ENCODE measurements at places on chromosomes 3 and 15.

GRCh38 chr3:178785961-178786360 is 249.7 kb downstream of the KCNMB2 start:
- no peak for DNase-seq

- no peak for DNase-seq
Observed at GRCh38 chr3:177596816-177597271, 399.6 kb upstream of the TBL1XR1 start.

GRCh38 chr3:43231276-43232000 is 54.9 kb upstream of the SNRK start:
- no peak for DNase-seq

DNA sequence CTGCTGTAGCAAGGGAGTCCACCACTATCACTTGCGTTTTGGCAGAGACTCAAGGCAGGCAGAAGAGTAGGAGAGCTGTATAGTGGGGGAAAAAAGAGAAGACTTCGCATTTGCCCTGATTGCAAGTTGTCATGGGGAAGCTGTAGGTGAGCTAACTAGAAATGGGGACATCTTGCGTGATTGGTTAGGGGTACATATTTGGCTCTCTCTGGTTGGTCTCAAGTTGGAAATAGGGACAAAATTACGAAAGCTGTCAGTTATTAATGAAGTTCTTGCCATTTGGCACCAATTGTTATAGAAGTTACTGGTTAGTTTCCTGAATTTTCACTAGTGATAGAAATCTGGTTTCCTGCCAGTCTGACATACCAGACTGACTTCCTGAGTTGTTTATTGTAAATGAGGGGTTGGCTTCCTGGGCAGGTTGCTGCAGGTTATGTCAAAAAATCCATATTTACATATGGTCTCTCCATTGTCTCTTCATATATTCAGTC is 8.2 kb upstream of the SENP7 start:
- peak; percentile 78 for DNase-seq

DNA sequence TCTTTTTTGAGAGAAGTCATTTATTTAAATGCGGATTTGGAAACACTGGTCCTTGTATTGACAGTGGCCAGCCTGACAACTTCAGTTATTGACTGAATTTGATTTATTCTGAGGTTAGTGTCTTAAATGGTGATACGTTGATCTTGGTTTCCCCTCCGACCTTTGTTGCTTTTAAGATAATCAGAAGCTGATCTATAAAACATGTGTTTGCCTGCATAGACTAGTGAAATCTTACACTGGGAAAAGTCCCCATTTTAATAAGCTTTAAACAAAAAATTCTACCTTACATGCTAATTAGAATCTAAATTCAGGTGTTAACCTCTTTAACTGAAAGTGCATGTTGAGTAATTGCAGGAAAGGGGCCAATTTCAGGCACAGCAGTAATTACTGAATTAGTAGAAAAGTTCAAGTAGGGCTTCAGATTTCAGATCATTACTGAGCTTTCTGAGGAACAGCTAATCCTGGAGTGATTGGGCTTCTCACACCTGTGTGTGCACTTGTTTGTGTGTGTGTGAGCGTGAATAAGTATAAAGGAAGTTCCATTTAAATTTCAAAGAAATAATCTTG is 221.4 kb downstream of the SOX2 start:
- DNase-seq = no peak

DNA sequence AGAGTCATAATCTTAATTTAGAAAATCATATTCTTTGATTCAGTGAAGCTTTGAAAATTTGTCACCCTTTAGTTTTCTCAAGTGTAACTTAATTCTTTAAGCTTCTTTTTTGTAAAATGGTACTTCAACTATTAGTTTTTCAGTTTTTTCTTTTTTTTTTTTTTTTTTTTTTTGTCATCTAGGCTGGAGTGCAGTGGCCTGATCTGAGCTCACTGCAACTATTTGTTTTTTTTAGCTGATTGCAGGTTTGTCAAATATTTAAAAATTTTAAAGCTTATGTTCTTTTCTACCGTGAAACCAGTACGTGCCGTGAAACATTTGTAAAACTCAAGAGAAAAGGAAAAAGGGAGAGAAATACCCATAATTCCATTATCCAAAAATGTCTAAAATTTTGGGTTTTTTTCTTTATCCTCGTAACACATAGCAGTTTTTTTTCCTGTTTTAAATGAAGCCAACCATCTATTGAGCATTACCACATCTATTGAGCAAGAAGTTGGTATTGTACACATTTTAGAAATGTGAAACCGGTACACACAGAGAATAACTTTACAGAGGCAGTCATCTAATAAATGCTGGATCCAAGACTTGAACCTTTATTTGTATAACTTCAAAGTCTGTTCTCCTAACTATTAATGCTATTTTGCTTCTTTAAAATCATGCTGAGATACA is 25.7 kb downstream of the ECT2 start:
- no peak for DNase-seq

DNA sequence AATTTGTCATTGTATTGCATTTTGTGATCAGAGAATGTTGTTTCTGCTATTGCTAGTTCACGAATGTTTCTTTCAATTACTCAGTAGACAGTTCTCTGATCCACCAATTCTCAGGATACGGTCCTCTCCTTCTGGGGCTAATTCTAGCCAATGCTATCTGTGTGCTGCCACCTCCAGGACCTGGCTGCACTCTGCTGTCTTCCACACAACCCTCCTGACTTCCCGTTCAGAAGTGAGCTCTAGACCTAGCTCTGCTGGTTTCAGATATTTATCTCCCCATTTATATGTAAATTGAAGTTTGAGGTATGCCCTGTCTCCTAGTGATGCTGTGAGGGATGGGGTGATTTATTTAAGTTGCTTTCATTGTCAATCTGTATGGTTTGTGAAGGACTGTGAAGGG is 21.7 kb upstream of the UBL7 start:
- DNase-seq = no peak

GRCh38 chr3:43161684-43162229 is 55.9 kb upstream of the POMGNT2 start:
- DNase-seq = no peak

- DNase-seq = no peak
Observed at GRCh38 chr3:25021816-25022215, 406.2 kb upstream of the RARB start.

- no peak for DNase-seq
Observed at GRCh38 chr15:79900087-79900486, 3.3 kb upstream of the MTHFS start.

- no peak for DNase-seq
Observed at GRCh38 chr3:124935264-124935663, 713 bp upstream of the MUC13 start.

DNA sequence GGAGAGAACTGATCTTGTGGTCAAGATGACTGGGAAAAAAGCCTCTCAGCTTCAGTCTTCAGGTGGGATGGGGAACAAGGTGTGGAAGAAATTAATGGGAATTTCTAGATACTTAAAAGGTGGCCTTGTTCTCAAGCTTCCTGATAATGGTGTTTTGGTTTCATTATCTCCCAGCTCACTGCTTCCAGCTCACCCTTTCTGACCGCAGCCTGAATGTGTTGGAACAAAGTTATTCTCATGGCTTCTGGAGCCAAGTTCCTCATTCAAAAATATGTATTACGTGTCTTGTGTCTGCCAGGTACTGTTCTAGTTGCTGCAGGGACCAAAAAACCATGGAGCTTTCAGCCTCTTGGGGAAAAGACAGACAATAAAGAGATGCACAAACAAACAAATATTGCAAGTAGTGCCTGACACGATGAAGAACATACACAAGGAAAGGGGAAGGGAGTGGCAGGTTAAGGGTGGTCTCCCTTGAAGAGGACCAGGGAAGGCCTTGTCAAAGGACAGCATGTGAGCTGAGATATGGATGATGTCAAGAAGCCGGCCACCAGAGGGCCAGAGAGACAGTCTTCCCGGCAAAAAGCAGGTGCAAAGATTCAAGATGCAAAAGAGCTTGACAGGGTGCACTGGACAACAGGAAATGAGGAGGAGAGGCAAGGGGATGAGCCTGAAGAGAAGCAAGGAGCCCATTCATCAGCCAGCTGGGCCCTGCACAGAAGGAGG is 35.5 kb downstream of the ARRDC4 start:
- DNase-seq = no peak

DNA sequence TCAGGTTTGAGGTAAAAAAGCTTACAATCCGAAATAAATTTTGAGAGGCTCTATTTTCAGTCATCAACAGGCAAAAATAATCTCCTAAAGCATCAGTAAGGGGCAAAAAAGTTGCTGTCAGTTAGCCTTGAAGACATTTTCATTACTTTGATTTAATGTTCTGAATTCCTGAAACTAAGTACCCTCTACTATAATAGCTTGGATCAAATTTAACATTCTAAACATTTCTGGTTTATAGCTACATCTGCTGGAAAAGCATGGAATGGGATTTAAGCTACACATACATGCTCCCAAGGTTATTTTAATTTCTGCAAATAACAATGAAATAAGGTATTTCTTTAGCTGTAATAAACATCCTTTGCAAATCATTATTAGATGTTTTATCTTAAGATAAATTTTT is 245.4 kb downstream of the ULK4 start:
- no peak for DNase-seq

GRCh38 chr3:49655731-49656285 is 18.3 kb upstream of the APEH start:
- no peak for DNase-seq

DNA sequence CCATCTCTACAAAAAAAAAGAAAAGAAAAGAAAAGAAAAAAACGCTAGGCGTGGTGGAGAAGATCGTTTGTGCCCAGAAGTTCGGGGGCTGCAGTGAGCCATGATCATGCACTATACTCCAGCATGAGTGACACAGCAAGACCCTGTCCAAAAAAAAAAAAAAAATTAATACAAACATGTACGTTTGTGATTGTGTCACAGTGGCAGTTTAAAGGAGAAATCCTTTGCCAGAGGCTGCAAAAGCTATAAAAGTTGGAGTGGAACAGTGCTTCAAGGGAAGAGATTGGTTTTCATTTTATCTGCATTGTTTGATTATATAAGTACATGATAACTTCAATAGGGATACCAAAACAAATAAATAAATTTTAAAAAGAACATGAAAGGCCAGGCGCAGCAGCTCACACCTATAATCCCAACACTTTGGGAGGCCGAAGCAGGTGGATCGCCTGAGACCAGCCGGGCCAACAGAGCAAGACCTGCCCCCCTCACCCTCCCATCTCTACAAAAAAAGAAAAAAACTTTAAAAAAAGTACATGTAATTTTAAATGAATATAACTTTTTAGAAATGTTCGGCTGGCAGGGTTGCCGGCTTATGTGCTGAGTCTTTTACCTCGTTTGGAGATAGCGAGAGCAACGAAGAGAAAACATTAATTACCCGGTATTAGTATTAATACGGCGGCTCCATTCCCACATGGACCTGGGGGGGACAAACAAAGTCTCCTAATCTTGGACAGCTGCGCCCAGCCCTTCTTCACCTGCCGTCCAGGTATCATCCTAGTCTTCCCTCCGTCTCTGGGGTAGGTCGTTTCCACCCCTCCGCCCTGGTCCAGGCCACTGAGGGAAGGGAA is 573 bp upstream of the DIS3L start:
- DNase-seq = no peak

DNA sequence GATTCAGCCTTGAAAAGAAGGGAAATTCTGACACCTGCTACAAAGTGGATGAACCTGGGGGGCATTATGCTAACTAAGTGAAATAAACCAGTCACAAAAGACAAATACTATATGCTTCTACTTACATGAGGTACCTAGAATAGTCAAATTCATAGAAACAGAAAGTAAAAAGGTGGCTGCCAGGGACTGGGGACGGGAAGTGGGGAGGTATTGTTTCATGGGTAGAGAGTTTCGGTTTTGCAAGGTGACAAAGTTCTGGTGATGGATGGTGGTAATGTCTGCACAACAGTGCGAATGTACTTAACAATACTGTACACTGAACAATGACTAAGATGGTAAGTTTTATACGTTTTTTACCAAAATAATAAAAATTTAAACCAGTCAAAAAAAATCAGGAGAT is 4.8 kb downstream of the IDH2 start:
- peak; percentile 83 for DNase-seq

GRCh38 chr3:49566312-49566711 is 12.0 kb downstream of the BSN start:
- no peak for DNase-seq

DNA sequence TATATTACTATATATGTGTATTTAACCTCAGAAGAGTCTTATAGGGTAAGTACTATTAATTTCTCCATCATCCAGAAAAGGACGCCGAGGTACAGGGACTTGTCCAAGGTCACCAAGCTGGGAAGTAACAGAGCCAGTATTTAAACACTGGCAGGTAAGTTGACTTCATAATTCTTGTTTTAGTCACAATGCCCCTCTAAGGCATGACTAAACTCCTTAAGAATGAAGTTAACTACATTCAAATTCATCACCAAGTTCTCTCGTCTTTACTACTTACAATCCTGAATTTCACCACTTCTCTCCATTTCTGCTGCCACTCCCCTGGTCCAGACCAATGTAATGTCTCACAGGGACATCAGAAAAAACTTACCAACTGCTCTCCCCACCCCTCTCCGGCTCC is 312.1 kb downstream of the GRM7 start:
- no peak for DNase-seq

DNA sequence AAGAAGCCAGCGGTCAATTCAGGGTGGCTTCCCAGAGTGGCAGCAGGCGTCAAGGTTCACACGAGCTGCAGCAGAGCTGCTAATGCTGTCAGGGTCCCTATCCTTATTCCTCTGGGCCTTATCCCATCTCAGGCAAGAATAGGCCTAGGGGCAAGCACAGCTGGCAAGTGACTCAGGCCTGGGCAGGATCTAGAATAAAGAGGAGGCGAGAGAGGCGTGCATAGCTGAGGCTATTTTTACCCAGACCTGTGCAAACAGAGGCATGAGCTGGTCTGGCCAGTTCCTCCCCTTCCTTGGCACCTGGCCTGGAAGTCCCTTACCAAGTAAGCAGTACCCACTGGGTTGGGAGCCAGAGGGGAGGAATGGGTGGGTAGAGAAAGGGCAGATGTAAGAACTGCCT is 12.2 kb upstream of the VIPR1 start:
- no peak for DNase-seq

DNA sequence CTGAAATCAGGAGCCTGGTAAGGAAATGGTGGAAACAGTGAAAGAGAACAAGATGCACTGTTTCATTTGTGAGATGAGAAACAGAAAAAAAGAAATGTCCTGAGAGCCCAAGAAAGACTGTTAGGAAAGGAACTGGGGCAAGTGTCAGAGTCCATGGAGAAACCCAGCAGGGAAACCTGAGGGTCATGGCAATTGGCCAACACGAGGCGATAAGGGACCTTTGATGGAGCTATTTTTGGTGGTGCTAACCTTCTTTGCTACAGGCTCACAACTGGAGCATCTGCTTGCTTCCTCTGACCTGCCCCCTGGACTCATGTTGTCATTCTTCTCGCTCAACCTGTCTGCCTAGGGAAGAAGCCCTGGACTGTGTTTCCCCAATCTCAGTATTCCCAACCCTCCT is 4.2 kb upstream of the TMEM41A start:
- DNase-seq = no peak

DNA sequence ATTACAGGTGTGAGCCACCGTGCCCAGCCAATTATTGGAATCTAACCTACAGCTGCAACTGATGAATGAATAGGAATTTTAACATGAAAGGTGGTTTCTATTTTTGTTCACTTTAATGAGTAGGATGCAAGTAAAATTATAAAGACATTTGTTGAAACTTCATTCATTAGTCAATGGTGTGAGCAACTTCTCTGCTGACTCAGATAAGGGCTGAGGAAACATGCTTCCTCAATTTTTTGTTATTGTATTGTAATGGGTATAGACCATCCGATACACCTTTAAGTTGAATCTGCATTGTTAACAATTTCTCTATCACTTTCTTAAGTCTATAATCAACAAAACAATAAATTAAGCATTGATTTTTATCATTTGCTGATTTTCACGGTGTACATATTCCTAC is 127.8 kb downstream of the STAG1 start:
- DNase-seq = no peak

- no peak for DNase-seq
Observed at GRCh38 chr15:62104401-62104800, 37.6 kb downstream of the C2CD4A start.

- DNase-seq = no peak
Observed at GRCh38 chr3:188154809-188155574, 1.0 kb downstream of the LPP start.
